ENCODE measurements at places on chromosomes 11 and 22.

DNA sequence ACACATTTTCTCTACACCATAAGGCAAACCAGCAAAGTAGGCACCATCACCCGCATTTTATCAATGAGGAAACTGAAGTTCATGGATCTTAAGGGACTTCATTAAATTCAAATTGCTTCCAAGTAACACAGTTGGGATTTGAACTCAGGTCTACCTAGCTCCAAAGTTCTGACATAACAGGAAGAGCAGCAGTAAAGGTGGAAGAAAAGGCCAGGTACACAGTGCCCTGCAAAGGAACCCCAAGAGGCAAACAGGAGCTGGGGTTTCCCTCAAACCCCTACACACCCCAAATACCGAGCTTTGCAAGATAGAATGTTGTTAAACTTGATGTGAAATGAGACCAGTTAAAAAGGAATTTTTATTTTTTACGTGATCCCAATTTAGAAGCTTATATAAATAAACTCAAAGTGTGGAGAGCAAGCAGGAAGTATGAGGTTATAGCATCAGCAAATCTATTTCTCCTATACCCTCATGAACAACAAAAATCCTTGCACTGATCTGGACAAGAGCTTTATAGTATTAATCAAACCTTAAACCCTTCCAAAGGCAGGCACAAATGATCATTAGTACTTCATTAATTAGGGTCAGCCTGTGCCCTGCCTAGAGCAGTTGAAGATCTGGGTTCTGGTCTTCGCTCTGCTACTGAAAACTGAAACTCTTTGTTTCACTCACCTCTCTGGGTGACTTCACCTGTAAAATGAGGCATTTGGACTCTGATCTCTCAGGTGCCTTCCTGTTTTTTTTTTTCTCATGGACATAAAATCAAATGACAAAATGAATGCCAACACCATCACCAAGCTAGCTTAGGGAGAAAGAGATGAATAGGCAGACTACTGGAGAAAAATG, 36.5 kb downstream of the SYTL2 start:
- DNase-seq: no peak

- no peak for DNase-seq
Observed at GRCh38 chr11:116715383-116715782, 57.4 kb downstream of the BUD13 start.

GRCh38 chr11:78870655-78871054, 296.0 kb upstream of the NARS2 start:
- no peak for DNase-seq

DNA sequence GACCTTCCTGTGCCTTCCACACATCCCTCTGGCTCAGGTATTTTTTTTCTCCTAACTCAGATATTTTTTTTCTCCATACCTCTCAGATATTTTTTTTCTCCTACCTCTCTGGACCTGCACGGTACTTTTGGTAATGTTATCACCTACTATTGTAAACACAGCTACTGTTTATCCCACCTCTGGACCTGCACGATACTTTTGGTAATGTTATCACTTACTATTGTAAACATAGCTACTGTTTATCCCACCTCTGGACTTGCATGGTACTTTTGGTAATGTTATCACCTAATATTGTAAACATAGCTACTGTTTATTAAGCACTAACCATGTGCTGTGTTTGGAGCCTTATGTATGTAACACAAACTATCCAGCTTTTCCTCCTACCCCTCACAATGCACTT, 12.1 kb upstream of the UPB1 start:
- DNase-seq: no peak

All from amygdala (tissue), 56 donors.